Activated CD4-positive, alpha-beta T cell treated with anti-CD3 and anti-CD28 coated beads, Interleukin-2, amount 50 U/mL, for 24 hours (primary cell): ENCODE measurements at places on chromosomes 7 and 10.

GRCh38 chr10:27241010-27241651, 534 bp upstream of the ACBD5 start:
- DNase-seq: no peak

GRCh38 chr10:34037499-34037898, 703.0 kb upstream of the NRP1 start:
- DNase-seq: no peak

DNA sequence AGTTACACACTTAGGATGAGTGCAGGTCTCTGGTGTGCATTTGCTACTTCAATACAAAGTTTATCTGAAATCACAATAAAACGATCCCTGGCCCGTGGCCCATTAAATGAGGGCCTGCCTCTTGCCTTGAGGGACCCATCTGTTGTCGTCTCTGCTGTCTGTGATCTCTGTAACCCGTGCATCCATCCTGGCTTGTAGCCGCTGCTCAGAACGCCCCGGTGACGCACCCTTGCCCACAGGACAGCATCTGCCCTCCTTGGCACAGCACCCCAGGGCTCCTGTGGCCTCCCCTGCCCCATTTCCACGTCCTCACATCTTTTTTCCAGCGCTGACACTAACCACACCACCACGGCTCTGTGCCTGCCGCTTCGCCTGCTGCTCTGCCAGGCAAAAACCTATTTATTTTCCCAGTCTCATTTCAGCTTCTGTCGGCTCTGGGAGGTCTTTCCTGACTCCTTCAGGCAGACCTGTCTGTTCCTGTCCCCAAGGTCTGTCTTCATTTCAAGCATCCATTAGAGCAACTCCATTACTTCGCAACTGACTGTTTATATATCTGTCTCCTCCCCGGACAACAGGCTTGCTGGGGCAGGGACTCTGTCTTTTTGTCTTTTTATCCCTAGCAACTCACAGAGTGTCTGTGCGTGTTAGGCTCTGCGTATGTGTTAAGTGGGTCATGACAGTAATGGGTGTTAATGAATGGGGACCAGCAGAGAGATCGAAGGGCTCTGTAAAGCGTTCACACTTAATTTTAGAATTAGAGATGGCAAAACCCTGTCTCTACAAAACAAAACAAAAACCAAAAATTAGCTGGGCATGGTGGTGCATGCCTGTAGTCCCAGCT, 16.4 kb downstream of the CARD11 start:
- DNase-seq: no peak

- peak; percentile 22 for DNase-seq
Measured at GRCh38 chr10:118840071-118840775, 85.5 kb upstream of the CACUL1 start.

DNA sequence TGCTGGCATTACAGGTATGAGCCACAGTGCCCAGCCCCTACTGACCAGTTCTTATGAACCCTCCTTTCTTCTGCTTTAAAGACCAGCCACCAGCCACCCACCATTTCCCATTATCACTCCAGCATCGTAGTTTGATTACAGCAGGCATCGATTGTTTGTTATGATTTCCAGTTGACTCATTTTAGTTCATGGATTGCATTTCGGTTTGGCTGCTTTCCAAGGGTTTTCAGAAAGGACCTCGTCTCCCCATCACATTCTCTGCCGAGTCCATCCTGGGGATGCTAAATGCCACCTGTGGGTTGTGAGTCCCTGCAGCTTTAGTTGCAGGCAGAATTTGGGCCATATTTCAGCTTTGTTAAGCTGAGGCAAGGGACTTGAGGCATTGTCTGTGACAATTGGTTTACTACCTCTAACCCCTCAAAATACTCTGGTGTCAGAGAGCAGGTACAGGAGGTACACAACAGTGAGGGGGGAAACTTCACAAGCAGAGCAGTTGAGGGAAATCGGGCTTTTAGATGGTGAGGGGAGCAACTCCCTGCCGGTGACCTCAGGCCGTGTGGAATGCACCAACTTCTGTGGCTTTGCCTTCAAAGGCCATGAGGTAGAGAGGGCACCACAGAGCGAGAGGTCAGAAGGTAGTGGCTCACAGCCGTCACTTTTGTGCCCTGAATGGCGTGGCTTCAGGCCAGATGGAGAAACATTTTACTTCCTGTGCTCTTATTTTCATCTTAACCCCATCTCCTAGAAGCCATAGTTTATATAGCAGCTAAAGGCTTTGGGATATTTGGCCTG, 203.8 kb downstream of the CCDC3 start:
- DNase-seq: no peak

DNA sequence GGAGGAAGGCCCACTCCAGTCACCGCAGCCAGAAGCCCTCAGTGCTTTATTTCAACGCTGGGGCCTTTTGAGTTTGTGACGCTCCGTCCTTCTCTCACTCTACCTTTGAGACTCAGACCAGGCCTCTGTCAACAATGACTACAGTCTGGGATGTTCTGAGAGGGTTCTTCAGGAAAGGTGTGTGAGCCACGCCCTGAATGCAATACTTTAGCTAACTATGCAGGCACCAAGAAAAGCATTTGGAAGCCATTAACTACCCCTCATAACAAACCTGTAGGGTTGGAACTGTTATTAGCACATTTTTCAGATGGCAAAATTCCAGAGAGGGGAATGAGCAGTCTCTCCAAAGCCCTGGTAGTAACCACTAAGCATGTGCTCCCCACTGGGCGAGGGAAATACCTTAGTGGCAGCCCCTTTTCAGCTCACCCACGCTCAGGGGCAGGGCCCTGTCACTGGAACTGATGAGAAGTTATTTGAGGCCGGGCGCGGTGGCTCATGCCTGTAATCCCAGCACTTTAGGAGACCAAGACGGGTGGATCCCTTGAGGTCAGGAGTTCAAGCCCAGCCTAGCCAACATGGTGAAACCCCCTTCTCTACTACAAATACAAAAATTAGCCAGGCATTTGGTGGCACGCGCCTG, 5.7 kb upstream of the ARPC1B start:
- DNase-seq: no peak

- no peak for DNase-seq
Measured at GRCh38 chr10:10130686-10131085, 887.0 kb upstream of the CELF2 start.
